ENCODE measurements at places on chromosomes 1 and 21.

DNA sequence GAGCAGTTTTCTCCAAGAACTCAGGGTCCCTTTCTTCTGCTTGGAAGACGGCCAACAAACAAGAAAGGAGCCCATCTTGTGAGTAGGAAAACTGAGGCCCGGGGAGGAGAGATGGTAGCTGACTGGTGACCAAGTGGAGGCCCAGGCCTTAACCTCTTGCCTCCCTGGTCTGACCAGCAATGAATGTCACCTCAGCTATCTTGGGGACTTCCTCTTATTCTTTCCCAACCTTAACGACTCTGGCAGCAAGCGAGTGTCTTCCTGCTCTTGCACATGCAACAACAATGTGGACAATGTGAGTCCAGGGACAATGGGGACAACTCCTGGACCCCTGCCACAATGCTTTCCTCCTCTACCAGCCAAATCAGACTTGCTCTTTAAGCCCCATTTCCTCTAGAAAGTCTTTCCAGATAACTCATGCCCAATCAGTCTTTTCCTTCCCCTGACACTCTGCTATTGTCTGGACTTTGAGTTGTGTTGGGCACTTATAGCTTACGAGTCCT, 12.6 kb downstream of the HSPG2 start:
- DNase-seq, result no peak

DNA sequence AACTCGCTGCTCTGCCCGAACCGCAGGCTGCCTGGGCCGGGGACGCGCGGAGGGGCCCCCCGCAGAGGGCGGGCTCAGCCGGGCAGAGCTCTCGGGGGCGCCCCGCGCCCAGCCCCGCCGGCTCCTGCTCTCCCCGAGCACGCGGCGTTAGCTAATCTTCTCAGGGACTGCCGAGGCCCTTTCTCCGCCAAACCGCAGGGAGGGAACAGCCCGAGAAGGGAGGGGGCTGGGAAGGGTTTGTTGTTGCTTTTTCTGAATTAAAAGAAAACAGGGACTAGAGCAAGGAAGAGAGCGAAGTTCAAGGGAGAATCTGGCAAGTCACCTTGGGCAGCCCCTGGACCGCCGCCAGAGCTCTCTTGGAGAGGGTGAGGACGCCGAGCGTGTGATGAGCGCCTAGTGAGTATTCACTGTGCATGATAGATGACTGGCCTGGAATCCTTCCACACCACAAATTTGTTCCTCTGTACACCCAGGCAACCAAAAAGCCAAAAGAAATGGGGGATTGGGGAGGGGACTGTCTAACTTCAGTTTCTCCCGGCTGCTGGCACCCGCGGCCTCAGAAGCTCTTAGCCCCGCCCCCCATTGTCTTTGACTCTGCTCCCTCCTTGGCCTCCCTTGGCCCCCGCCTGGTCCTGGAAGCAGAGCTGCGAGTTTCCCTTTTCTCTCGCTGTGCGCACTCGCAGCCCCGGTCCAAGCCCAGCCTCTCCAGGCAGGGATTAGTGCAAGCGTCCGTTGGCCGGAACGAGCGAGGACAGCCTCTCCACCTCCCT, 19.7 kb upstream of the LMX1A start:
- DNase-seq, result no peak

GRCh38 chr1:7401814-7402547, 369.1 kb upstream of the VAMP3 start:
- no peak for DNase-seq

DNA sequence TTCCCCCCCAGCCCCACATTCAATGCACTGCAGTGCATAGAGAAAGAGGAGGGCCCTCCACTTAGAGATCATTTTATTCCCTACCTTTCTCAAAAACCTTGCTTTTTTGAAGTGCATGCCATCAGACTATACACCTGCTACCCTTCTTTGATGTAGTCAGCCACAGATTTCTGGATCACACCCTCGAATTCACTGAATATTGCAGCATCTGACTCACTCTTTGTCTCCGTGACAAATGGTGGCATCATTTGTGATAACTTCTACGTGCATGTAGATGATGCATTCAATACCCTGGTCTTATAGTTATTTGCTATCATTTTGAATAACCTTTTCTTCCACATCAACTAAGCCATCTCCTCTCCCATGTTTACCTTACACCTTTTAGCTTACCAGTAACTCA, 310.3 kb upstream of the SGIP1 start:
- DNase-seq, result no peak

GRCh38 chr1:62398377-62398776, 38.5 kb upstream of the USP1 start:
- DNase-seq, result no peak

- DNase-seq, result no peak
Measured at GRCh38 chr1:201022493-201022819, 1.1 kb downstream of the KIF21B start.

DNA sequence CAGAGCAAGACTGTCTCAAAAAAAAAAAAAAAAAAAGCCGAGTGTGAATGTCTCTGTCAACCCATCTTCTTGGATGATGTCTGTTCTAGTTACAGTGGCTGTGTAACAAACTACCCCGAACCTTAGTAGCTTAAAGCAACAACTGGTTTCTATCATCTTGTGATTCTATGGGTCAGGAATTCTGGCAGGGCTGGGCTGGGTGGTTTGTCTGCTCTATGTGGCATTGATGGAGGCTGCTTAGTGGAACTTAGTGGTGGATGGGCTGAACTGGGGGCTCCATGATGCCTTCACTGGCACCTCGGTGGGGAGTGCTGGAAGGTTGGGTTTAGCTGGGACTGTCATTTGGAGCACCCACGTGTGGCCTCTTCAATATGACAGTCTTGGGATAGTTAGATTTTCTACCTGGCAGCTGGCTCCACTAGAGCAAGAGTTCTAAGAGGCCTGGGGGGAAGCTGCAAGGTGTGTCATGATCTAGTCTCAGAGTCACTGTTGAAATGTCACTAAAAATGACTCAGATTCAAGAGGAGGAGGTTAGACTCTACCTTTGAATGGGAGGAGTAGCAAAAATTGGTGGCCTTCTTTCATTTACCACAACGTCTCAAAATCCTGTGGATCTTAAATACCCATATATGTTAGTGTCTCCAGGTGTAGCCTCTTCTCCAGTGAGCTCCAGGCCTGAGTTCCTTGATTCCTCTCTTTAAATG, 18.6 kb downstream of the ACOT11 start:
- DNase-seq, result no peak

DNA sequence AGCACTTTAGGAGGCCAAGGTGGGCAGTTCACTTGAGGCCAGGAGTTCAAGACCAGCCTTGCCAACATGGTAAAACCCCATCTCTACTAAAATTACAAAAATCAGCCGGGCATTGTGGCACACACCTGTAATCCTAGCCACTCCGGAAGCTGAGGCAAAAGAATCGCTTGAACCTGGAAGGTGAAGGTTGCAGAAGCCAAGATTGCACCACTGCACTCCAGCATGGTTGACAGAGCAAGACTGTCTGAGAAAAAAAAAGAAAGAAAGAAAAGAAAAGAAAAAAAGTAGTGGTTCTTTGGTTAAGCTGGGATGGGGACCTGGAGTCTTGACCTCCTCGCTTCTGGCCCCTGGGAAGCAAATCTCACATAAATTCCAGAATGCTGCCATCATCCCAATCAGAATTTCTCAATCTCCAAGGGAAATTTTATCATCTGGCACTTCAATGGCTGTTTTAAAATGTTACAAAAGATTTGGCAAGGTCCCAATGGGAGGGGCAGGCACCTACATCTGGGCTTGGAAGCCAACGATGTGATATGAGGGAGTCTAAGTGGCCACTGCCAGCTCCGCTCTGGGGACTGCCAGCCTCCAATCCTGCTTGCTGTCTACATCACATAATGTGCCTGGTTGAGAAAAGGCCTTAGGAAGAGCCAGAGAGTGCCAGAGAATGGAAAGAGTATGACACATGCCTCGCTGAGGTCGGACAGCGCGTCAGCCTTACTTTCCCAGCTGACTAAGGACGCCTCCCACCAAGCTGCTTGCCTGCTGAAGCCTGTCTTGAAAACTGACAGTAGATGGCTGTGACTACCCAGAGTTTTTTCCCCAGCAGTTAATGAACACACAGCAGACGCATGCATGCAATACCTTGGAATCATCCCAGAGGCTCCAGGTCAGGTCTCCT, 42.1 kb upstream of the SRP9 start:
- no peak for DNase-seq

Data from stimulated activated CD8-positive, alpha-beta memory T cell treated with anti-CD3 and anti-CD28 coated beads, Interleukin-4, amount 100 ng/mL, for 4 hours (primary cell).